ENCODE measurements at places on chromosomes 12 and 14. TPM values are rescaled to one million over a fixed set of nuclear protein-coding genes. Genes with fewer than 3 reads are reported as not detected.

Gene SMIM41
- polyA plus RNA-seq, result 0.15 TPM

Gene OR10A7
- not detected for polyA plus RNA-seq

Gene USP5
- polyA plus RNA-seq, result 73.7 TPM

GRCh38 chr14:90608281-90608680 is 207.9 kb downstream of the TTC7B start:
- H3K36me3 ChIP-seq, result no peaks in the 10 kb centered on the region
- H3K27me3 ChIP-seq, result no peaks in the 10 kb centered on the region
- H3K27ac ChIP-seq, result no peak overlapping the region
- DNase-seq, result no peak
- H3K4me1 ChIP-seq, result no peaks in the 10 kb centered on the region

GRCh38 chr12:6187948-6188793 is 12.0 kb upstream of the CD9 start:
- H3K36me3 ChIP-seq, result no peaks in the 10 kb centered on the region
- no peak for DNase-seq
- no peaks in the 10 kb centered on the region for H3K27me3 ChIP-seq
- peaks cover 6% of the 10 kb centered on the region for H3K4me1 ChIP-seq
- H3K27ac ChIP-seq, result no peak overlapping the region

GRCh38 chr12:26231921-26232320 is 36.5 kb downstream of the SSPN start:
- peaks cover 11% of the 10 kb centered on the region for H3K27me3 ChIP-seq
- peaks cover 9% of the 10 kb centered on the region for H3K4me1 ChIP-seq
- no peak overlapping the region for H3K27ac ChIP-seq
- H3K4me3 ChIP-seq, result no peak overlapping the region
- no peak for DNase-seq

DNA sequence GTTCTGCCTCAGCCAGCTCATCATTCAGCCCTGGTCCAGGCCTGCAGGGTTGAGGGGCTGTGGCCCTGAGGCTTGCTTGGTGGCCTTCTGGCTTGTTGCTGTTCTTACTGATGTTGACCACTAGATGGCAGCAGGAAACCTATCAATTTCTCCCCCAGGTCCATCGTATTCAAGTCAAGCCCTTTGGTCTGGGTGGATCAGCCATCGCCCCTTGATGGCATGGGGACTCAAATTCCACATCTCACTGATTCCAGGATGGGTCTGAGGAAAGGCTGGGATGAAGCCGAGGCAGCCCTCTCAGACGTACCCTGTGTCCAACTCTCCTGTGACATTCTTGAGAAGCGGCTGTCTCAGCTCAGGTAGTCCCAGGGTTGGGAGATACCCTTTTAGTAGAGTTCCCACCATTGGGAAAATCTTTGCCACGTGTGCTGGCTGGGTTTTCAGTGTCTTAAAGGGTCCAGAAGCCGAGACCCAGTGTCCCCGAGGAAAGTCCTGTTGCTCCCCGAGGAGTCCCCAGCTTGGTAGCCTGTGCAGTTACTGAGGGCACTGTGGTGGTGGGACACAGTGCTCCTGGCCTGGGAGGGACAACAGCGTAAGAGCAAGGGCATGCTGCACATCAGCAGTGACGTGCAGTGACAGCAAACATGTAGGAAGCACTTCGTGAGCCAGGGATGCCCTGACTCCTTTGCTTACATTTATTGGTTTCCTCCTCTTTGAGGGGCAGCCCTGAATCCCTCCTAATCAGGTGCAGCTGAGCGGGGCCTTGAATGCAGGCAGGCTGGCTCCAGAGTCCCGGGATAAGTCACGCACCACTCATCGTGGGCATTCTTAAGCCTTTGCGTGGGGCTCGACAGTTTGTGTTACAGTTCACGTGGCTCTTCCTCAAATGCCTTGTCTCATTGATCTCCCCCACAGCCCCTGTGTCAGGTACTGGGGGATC is 58.6 kb downstream of the TSPAN9 start:
- no peaks in the 10 kb centered on the region for H3K27me3 ChIP-seq
- no peak overlapping the region for H3K4me3 ChIP-seq

Gene RFX4
- not detected for polyA plus RNA-seq

DNA sequence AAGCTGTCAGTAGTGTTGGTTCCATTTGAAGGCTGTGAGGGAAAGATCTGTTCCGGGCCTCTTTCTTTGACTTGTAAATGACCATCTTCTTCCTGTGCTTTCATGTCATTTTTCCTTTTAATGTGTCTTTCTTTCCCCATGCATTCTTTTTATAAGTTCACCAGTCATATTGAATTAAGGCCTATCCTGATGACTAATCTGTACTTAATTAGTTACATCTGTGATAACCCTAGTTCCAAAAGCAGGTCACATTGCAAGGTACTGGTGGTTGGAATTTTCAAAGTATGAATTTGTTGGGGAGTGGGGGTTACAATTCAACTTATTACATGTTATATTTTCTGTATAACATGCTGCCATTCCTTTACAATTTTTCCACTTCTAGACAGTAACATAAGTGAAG is 1642.1 kb upstream of the FLRT2 start:
- no peaks in the 10 kb centered on the region for H3K27me3 ChIP-seq
- no peaks in the 10 kb centered on the region for H3K36me3 ChIP-seq
- no peak overlapping the region for H3K4me3 ChIP-seq
- H3K4me1 ChIP-seq, result no peaks in the 10 kb centered on the region

Data from hepatocyte (in vitro differentiated cells).